ENCODE measurements at places on chromosomes 4 and X.

DNA sequence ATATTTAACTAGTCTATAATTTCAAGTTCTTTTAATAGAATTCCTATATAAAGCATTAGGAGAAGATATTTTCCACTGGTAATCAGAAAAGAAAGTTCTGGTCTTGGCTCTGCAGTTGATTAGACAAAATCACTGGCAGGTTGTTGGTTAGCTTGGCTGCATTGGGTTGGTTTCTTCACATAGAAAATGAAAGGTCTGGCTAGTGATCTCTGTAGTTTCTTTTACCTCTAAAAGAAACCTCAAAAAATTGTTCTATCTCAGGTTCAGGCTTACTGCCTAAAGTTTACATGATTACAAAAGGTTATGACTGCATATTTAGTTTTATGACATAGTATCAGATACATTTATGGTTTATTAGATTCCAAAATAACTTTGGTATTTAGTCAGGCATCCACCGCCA is 95.8 kb upstream of the NAP1L5 start:
- DNase-seq, result no peak

GRCh38 chr4:155468282-155468681 is 91.5 kb upstream of the MAP9 start:
- no peak for DNase-seq

DNA sequence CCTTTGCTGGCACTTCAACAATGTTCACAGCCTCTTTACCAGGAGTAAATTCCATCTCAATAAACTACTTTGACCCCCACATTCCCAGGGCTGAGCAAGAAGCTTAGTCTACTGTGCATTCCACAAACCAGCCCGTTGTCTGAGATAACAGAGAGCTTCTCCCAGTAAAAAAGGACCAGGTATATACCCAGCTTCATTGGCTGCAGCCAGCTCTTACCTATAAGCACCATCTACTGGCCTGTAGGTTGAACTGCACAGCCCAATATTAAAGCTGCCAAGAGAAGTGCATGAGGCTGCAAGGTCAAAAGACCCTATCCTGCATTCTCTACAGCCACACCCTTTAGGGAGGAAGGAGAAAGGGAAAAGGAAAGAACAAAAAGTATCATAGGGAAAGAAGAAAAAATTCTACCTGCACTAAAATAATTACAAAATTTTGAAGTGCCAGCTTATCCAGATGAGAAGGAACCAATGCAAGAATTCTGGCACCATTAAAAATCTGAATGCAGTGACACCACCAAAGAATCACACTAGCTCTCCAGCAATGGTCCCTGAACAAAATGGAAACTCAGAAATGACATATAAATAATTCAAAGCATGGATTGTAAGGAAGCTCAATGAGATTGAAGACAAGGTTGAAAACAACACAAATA is 45.7 kb upstream of the INTU start:
- DNase-seq, result no peak

- DNase-seq, result no peak
Observed at GRCh38 chrX:70456256-70456655, 11.6 kb downstream of the DLG3 start.

- DNase-seq, result no peak
Observed at GRCh38 chrX:13367950-13368349, 48.1 kb upstream of the ATXN3L start.

DNA sequence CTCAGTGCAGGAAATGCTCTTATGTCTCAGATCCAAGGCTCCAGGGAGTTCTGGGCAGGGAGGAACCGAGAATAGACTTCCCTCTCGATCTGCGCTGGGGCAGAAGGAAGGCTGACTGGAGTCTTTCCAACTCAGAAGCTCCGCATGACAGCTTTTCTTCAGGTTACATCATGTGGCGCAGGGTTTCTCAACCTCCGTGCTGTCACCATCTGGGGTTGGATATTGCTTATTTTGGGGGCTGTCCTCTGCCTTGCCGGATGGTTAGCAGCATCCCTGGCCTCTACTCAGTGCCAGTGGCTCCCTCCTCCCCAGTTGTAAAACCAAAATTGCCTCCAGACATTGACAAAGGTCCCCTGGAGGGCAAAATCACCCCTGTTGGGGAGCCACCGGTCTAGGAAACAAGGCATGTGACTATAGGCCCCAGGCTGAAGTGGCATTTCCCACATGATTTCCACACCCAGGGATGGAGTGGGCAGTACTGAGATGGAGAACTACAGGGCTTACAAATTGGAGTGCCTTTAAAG is 21.4 kb downstream of the REELD1 start:
- DNase-seq, result no peak

DNA sequence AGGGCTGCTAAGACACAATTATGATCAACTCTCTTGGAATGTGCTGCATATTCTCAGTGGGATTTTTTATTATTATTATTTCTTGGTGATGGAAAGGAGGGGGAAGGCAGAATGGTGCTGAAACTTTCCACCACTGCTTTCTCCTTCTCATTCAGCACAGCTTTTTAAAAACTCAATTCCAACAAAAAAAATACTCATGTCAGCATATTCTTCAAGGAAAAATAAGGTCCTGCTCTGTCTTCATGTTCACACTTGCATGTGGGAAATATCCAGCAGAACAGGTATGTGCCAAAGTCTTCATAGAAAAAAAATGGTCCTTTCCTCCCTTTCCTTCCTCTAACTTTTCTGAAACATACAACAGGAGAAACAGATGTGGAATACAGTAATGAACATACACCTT is 144.0 kb upstream of the ADAMTS3 start:
- DNase-seq, result no peak

DNA sequence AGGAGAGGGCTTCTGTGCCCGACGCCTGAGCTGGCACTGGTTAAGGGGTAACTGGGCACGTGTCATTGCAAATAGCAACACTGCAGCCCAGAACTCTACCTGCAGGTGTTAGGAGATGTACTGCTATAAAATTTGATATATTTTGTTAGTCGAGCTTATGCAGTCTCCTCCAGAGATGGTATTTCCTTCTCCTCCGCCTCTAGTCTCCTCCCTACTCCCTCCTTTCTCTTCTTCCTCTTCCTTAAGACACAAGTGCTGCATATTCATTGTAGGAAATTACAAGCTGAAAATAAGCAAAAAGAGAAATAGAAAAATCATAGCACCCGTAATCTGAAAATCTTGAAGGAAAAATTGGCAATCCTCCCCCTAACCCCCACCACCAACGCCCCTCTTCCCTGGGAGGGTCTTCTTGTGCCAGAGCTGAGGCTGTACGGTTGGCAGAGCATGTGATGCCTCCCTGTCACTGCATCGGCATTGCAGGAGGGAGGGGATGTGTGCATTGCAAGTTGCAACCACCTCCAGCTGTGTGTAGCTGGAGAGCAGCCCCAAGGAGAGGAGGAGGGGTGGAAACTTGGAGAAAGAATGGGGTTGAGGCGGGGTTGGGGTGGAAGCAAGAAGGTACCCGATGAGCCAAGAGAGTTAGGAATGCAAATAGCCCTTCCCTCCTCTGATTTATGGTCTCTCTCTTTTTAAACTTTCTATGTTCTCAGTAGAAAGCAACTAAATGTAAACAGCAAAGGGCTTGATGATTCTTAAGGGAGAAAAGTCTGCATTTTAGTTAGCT is 48.3 kb upstream of the MND1 start:
- no peak for DNase-seq

- DNase-seq, result no peak
Observed at GRCh38 chrX:22095286-22095685, 63.2 kb downstream of the PHEX start.

- no peak for DNase-seq
Observed at GRCh38 chrX:136195247-136195646, 47.9 kb downstream of the FHL1 start.

DNA sequence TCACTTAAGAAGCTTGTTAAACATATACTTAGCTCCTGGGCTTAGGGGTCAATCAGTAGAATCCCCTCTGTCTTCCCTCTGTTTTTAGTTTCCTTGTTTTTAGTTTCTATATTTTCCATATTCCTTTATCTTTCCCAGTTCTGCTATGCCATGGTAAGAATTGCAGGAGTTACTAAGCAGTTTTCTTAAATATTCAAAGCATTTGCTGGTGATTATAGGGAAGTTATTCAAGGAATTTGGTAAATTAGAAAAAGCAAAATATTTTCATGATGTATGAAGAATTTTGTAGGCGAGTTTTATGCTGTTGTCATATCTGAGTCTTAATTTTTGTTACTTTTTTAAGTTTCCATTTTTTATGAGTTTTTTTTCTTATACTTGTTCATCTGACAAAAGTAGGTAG is 91.6 kb upstream of the NUDT6 start:
- no peak for DNase-seq

- DNase-seq, result no peak
Observed at GRCh38 chr4:138659812-138660316, 355.7 kb upstream of the NOCT start.

DNA sequence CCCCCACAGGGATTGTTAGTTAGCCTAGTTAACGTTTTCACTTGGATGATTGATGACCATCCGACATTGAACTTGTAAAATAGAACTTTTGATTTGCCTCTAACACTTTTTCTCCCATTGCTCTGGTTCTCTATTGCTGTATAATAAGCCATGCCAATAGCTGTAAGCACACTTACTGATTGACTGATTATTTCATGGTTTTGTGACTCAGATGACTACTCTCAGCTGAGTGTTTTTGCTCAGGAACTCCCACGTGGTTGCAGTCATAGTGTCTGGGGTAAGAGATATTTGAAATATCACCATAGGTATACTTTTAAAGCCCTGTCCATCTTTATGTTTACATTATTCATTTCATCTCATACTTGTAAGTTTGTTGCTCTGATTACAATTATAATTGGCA is 1285.5 kb downstream of the STIM2 start:
- no peak for DNase-seq

DNA sequence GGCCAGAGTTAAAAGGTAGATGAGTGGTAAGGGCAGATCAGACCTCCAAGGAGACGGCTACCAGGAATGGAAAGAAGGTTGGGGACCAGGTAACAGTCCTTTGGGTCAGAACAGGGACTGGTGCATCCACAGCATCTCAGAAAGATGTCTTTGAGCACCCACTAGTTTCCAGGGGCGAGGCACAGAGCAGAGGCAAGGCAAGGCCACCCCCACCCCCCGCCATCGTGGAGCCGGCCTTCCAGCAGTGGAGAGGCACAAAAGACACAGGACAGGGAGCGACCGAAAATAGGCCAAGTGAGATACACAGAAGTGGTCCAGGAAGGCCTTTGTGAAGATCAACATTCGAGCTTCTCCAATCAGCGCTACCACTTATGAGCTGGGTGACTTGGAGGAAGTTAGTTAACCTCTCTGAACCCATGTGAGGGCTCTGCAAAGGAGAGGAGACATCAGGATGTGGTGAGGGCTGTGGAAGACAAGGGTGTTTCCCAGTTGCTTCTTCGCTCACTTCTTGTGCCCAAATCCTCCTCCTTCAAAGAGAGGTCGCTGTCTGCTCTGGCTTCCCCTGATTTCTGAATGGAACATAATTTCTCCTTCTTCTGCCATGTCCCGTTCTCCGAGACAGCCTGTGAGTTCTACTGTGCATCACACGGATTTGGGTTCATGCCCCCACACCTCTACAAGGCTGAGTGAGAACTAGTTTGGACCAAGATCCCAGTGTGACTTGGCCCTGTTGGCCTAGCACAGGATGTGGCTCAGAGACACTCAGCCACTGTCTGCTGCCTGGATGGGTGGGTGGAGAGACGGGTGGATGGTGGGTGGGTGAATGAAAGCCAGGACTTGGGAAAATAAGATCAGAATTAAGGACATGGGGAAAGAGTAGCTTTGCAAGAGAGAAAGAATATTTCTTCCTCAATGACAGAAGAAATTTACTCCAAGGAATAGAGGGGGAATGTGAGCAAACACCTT is 16.7 kb upstream of the MSX1 start:
- no peak for DNase-seq

- no peak for DNase-seq
Observed at GRCh38 chr4:48985976-48986653, at the start of gene CWH43. CWH43 (plus strand) TSS chr4:48986275; CDS start chr4:48986430, 155 bp downstream.

GRCh38 chr4:16897991-16898827 is at the start of gene LDB2:
LDB2 (minus strand) TSS chr4:16898645.
- DNase-seq, result no peak

DNA sequence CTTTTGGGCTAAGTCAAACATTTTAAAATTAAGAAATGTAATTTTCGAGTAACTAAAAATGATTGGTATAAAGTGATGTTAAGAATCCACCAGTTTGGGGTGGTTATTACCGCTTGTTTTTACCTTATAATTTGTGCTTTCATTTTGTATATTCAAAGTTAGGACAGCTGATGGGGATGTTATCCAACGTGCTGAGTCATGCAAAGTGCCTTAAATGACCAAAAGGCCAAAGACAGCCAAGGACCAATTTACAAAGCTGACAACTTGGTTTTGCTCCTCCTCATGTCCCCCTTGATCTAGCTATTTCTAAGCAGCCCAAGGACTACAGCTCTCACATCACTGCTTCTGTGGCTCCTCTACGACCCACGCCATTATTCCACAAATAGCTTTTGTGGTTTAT is 181.4 kb upstream of the PCDH7 start:
- no peak for DNase-seq

GRCh38 chr4:71396382-71396781 is 57.6 kb downstream of the SLC4A4 start:
- no peak for DNase-seq

DNA sequence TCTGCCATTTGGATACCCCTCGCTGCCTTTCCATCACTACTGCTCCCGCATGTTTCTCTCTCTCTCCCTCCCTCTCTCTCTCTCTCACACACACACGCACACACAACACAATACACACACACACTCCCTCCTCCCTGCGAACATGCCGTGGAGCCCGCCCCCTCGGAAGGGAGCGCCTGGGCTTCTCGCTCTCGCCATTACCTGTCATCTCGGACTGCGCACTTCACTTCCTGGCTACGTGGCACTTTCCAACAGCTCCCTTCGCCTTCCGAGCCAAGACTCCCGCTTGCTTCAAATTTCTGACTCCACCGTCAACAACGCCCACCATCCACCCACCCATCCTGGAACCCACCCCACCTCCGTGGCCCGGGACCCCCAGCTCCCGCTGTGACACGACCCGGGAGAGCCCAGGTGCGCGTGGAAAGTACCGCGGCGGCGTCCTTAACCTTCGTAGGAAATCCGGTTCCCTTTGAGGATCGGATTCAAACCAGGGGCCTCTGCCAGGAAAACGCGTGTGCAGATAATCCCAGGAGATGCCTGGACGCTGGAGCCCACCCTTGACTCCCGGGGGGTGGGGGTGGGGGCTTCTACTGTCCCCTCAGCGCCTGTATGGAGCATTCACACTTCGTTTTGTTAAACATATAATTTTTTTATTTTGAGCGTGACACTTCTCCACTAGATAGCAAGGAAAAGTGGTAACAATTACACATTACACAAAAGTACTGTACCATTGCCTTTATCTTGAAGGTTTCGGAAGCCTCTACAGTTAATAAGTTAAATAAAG is 12.5 kb downstream of the ARX start:
- DNase-seq, result no peak

GRCh38 chr4:15144967-15145295 is 142.7 kb downstream of the CPEB2 start:
- DNase-seq, result no peak

DNA sequence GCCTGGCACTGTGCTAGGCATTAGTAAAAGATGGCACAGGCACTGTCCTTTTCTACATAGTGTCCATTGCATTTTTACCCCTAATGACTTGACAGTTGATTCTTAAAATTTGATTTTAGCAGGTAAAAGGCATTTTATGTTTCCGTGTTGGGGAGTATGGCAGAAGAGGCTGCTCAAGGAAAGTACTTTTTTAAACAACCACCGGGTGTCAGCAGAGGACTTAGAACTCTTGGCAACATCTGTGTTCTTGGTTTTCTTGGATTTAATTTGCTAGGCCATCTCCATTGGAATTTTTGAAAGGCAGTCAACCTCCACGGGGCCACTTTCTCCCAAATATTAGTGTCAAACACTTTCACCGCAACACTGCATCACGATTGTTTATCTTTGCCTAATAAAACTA is 102.9 kb downstream of the TSPAN7 start:
- no peak for DNase-seq

GRCh38 chr4:98659106-98659592 is 738 bp upstream of the TSPAN5 start:
- DNase-seq, result no peak

- peak; percentile 38 for DNase-seq
Observed at GRCh38 chr4:90127223-90127705, at the start of gene CCSER1. CCSER1 (plus strand) TSS chr4:90127394.
